Right lobe of liver (tissue), 6 donors: ENCODE measurements at places on chromosomes 4 and X. TPM values are rescaled to one million over a fixed set of nuclear protein-coding genes. Genes with fewer than 3 reads are reported as not detected.
A peak's percentile ranks its signal among the peaks of the same experiment; 100 is the strongest.

Gene PCDH18
- 1.5 TPM for total RNA-seq

Gene PRAF2
- total RNA-seq: 3.1 TPM

DNA sequence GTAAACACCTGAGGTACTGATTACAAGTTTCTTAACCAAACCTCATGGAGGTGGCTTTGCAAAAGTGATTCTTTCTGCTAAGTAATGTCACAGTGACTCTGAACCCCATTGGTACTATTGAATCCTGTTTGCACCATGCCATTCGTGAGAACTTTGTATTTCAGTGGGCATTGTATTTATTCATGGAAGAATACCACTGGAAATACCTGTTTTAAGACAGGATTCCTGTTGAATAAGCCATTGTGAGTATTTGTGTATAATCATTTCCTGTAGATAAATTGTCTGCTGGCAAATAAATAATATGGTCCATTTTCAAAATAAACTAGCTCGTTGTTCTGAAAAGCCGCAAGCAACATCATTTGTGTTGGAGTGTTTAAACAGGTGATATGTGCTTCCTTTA is 136.4 kb upstream of the GUCY1A1 start:
- H3K4me1 ChIP-seq: no peaks in the 10 kb centered on the region
- H3K36me3 ChIP-seq: no peaks in the 10 kb centered on the region
- no peak for DNase-seq
- H3K4me3 ChIP-seq: no peak overlapping the region

- H3K27me3 ChIP-seq: no peaks in the 10 kb centered on the region
- peaks cover 4% of the 10 kb centered on the region for H3K4me1 ChIP-seq
- H3K36me3 ChIP-seq: no peaks in the 10 kb centered on the region
Observed at GRCh38 chr4:39415678-39416283, 9.1 kb downstream of the KLB start.

GRCh38 chr4:158002173-158002572 is 170.7 kb downstream of the GASK1B start:
- H3K4me3 ChIP-seq: no peak overlapping the region
- DNase-seq: no peak
- H3K4me1 ChIP-seq: no peaks in the 10 kb centered on the region
- no peak overlapping the region for H3K27ac ChIP-seq
- no peaks in the 10 kb centered on the region for H3K36me3 ChIP-seq

DNA sequence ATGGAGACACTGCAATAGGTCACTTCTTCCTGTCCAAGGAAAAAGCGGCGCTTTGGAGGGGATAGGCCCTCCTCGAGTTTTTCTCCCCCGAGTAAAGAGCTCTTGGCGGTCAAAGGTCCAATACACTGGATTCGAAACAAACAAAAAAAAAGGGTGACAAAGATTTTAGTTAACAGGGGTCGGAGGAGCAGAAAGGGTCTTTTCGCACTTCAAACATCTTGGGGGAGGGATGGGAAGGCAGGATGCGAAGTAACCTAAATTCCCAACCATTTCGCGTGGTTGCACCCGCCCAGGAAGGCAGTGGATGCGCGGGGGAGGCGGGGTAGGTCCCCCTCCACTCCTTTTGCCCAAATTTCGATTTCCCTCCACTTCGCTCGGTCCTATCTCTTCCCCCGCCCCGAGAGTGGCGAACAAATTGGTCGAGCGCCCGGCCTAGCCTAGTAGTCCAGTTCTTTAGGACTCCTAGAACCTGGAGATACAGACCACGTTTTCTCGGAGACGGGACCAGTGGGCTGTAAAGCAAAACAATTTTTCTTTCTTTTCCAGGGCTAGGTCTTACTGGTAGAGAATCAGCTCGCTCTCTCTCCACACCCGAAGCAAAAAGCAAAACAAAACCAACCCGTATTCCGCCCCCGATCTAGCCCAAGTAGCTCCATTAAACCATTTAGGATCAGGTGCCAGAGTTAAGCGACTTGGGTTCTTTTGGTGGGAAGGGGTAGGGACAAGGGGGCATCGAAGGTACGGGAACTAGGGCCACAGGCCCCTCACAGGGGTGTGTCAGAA is 2.0 kb upstream of the STAG2 start:
- H3K4me1 ChIP-seq: no peaks in the 10 kb centered on the region
- no peaks in the 10 kb centered on the region for H3K36me3 ChIP-seq

GRCh38 chr4:141810038-141810711 is 173.8 kb downstream of the IL15 start:
- DNase-seq: no peak
- H3K27ac ChIP-seq: no peak overlapping the region
- no peaks in the 10 kb centered on the region for H3K36me3 ChIP-seq
- H3K27me3 ChIP-seq: no peaks in the 10 kb centered on the region
- no peaks in the 10 kb centered on the region for H3K4me1 ChIP-seq
- no peak overlapping the region for H3K4me3 ChIP-seq

Gene GLRB
- 0.18 TPM for total RNA-seq

DNA sequence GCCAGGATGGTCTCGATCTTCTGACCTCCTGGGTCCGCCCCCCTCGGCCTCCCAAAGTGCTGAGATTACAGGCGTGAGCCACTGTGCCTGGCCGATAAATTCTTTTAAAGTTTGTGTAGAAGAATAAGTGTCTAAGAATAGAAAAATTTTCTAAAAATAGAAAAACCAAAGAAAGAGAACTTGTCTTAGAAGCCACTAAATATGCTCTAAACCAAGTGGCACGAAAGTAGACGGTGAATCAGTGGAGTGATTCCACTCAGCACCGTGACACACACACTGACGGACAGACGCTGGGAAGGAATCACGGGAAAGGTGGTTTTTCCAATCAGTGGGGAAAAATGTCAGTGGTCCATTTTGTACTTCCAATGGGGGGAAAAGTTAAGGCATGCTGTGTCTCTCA is 72.7 kb upstream of the PSAPL1 start:
- no peak overlapping the region for H3K4me3 ChIP-seq
- no peak for DNase-seq
- H3K36me3 ChIP-seq: no peaks in the 10 kb centered on the region
- no peak overlapping the region for H3K27ac ChIP-seq
- H3K4me1 ChIP-seq: no peaks in the 10 kb centered on the region
- H3K27me3 ChIP-seq: no peaks in the 10 kb centered on the region

Gene PABPC4L
- 0.20 TPM for total RNA-seq

- no peaks in the 10 kb centered on the region for H3K4me1 ChIP-seq
- H3K27ac ChIP-seq: no peak overlapping the region
- DNase-seq: no peak
- H3K36me3 ChIP-seq: no peaks in the 10 kb centered on the region
- H3K27me3 ChIP-seq: no peaks in the 10 kb centered on the region
Observed at GRCh38 chr4:30839583-30840520, 119.7 kb downstream of the PCDH7 start.

GRCh38 chr4:6855692-6856297 is 53.8 kb upstream of the TBC1D14 start:
- no peak for DNase-seq
- no peaks in the 10 kb centered on the region for H3K27me3 ChIP-seq
- no peak overlapping the region for H3K4me3 ChIP-seq
- peak overlapping the region; percentile 72 for H3K27ac ChIP-seq
- H3K4me1 ChIP-seq: peaks cover 43% of the 10 kb centered on the region

- no peak for DNase-seq
- H3K27me3 ChIP-seq: no peaks in the 10 kb centered on the region
- no peaks in the 10 kb centered on the region for H3K4me1 ChIP-seq
- no peaks in the 10 kb centered on the region for H3K36me3 ChIP-seq
- no peak overlapping the region for H3K4me3 ChIP-seq
Observed at GRCh38 chr4:140071806-140072205, 82.2 kb downstream of the MAML3 start.

- DNase-seq: no peak
- H3K4me3 ChIP-seq: no peak overlapping the region
- no peak overlapping the region for H3K27ac ChIP-seq
- H3K4me1 ChIP-seq: no peaks in the 10 kb centered on the region
- no peaks in the 10 kb centered on the region for H3K36me3 ChIP-seq
- H3K27me3 ChIP-seq: no peaks in the 10 kb centered on the region
Observed at GRCh38 chr4:137090951-137091350, 441.3 kb downstream of the PCDH18 start.

Gene TMPRSS11D
- total RNA-seq: not detected
